T-cell (primary cell): ENCODE measurements at places on chromosomes 1 and 21. TPM values are rescaled to one million over a fixed set of nuclear protein-coding genes. Genes with fewer than 3 reads are reported as not detected.

The FBXO2 gene
- 5.3 TPM for total RNA-seq

The GRIK1 gene
- total RNA-seq: not detected

The OR10J1 gene
- total RNA-seq: not detected

The PTPN14 gene
- 0.33 TPM for total RNA-seq

The CTH gene
- 2.0 TPM for total RNA-seq

The CFAP141 gene
- not detected for total RNA-seq

The CLCNKB gene
- total RNA-seq: not detected

The ADCY10 gene
- total RNA-seq: 0.82 TPM

The SPRR2A gene
- total RNA-seq: not detected

The C1orf87 gene
- total RNA-seq: not detected

The NEK2 gene
- 0.16 TPM for total RNA-seq

GRCh38 chr1:40762144-40762923 lies 21.3 kb upstream of the KCNQ4 start:
- H3K27me3 ChIP-seq: no peaks in the 10 kb centered on the region
- DNase-seq: no peak
- H3K4me1 ChIP-seq: peaks cover 23% of the 10 kb centered on the region
- H3K27ac ChIP-seq: no peak overlapping the region
- peaks cover 86% of the 10 kb centered on the region for H3K36me3 ChIP-seq
- no peak overlapping the region for H3K4me3 ChIP-seq

GRCh38 chr21:34190576-34191321 lies 117.4 kb downstream of the MRPS6 start:
- H3K27me3 ChIP-seq: no peaks in the 10 kb centered on the region
- DNase-seq: no peak
- no peaks in the 10 kb centered on the region for H3K36me3 ChIP-seq
- no peak overlapping the region for H3K4me3 ChIP-seq
- peaks cover 5% of the 10 kb centered on the region for H3K4me1 ChIP-seq

- no peak overlapping the region for H3K4me3 ChIP-seq
- H3K36me3 ChIP-seq: no peaks in the 10 kb centered on the region
- peaks cover 7% of the 10 kb centered on the region for H3K4me1 ChIP-seq
- peaks cover 9% of the 10 kb centered on the region for H3K27me3 ChIP-seq
These were observed 3.0 kb upstream of the ADGRL2 start for GRCh38 chr1:81797701-81798100.

DNA sequence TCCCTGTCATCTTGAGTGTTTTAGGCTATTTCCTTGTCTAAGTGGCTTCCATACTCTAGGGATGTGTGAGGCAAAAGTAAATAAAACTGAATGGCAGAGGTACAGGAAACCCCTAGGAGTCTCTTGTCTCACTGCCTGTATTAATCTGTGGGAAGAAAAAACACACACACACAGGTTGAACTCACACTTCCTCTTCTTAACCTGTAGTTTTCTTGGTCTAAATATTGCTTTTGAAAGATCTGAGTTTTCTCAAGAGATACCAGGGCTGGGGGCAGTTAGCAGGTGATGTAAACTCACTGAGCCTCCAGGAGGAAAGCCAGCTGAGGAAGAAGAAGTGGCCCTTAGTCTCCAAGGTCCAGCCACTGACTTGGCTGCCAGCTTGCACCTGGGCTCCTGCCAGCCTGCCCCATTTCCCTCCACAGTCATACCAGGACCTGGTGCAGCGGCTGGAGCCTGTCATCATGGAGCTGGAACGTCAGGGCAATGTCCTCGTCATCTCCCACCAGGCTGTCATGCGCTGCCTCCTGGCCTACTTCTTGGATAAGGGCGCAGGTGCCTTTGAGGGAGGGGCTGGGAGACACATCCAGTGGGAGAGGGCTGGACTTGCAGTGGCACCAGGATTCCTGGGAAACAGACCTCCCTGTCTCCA lies 16.9 kb downstream of the PFKFB2 start:
- no peaks in the 10 kb centered on the region for H3K36me3 ChIP-seq
- H3K4me3 ChIP-seq: no peak overlapping the region
- H3K27me3 ChIP-seq: no peaks in the 10 kb centered on the region
- peaks cover 28% of the 10 kb centered on the region for H3K4me1 ChIP-seq
- H3K27ac ChIP-seq: no peak overlapping the region
- no peak for DNase-seq

DNA sequence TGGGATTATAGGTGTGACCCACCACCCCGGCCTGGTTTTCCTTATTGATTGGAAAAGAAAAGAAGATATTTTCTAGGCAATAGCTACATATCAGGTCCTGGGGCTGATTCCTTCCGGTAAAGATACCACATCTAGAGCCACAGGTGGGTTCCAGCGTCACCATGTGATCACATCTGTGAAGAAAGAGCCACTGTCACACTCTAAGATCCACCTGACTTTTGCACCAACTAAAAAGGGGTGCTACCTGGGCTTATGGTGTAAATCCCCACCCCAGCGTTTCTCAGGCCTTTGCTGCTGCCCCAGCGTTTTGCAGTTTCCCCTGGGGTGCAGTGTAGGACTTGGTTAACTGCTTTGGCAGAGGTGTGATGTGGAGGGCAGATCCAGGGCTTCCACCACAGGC lies 22.3 kb upstream of the PDE9A start:
- peaks cover 22% of the 10 kb centered on the region for H3K27me3 ChIP-seq
- H3K4me3 ChIP-seq: no peak overlapping the region
- peaks cover 2% of the 10 kb centered on the region for H3K4me1 ChIP-seq
- no peak overlapping the region for H3K27ac ChIP-seq
- H3K36me3 ChIP-seq: no peaks in the 10 kb centered on the region

- peaks cover 18% of the 10 kb centered on the region for H3K27me3 ChIP-seq
- H3K4me1 ChIP-seq: peaks cover 5% of the 10 kb centered on the region
- H3K27ac ChIP-seq: no peak overlapping the region
- H3K36me3 ChIP-seq: no peaks in the 10 kb centered on the region
- H3K4me3 ChIP-seq: no peak overlapping the region
These were observed 7.0 kb upstream of the ATF3 start for GRCh38 chr1:212601524-212601923.

GRCh38 chr21:41149199-41149598 lies 18.8 kb upstream of the BACE2 start:
- H3K4me1 ChIP-seq: no peaks in the 10 kb centered on the region
- H3K36me3 ChIP-seq: no peaks in the 10 kb centered on the region
- H3K4me3 ChIP-seq: no peak overlapping the region
- peaks cover 25% of the 10 kb centered on the region for H3K27me3 ChIP-seq
- DNase-seq: no peak
- H3K27ac ChIP-seq: no peak overlapping the region

DNA sequence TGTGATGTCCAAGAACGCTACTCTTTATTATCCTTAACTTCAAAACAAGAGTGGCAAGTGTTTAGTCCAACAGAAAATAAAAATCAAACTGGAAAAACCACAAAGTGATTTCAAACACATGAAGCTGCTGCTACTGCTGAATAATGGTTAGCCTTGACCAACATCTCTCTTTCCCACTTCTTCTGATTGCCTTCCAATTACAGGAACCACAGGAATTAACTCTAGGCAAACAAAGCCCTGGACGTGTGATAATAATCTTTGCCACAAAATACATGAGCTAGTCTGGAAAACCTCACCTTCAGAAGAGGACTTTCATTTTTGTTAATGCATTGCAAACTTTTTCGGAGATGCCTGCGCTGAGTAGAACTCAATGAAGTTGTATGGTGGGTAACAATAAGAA lies 48.6 kb upstream of the COL11A1 start:
- H3K4me3 ChIP-seq: no peak overlapping the region
- DNase-seq: no peak
- no peak overlapping the region for H3K27ac ChIP-seq
- H3K4me1 ChIP-seq: no peaks in the 10 kb centered on the region

- H3K36me3 ChIP-seq: no peaks in the 10 kb centered on the region
- H3K4me1 ChIP-seq: peaks cover 9% of the 10 kb centered on the region
- DNase-seq: peak; percentile 21
- no peaks in the 10 kb centered on the region for H3K27me3 ChIP-seq
- peak overlapping the region; percentile 73 for H3K27ac ChIP-seq
These were observed 957 bp downstream of the EPS15 start for GRCh38 chr1:51518033-51518585.

DNA sequence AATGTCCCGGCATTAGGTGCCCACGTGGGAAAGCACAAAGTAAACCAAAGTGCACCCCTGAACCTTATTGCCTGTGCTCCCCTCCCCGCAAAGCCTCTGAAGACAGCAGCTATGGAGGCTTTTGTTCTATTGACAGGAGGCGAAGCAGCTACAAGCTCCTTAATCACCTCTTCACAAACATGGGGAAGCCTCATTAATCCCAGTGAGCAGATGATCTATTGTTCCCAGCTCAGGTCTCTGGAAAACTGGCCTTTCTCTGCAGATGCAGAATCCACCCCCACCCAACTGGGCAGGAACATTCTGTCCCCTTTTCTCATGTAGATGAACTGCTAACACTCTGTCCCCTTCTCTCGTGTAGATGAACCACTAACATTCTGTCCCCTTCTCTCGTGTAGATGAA lies 190.5 kb upstream of the CSF3R start:
- peaks cover 22% of the 10 kb centered on the region for H3K27me3 ChIP-seq
- H3K4me1 ChIP-seq: no peaks in the 10 kb centered on the region
- no peak overlapping the region for H3K27ac ChIP-seq
- no peak overlapping the region for H3K4me3 ChIP-seq
- H3K36me3 ChIP-seq: no peaks in the 10 kb centered on the region

- H3K4me3 ChIP-seq: no peak overlapping the region
- H3K4me1 ChIP-seq: no peaks in the 10 kb centered on the region
- no peak for DNase-seq
- no peaks in the 10 kb centered on the region for H3K36me3 ChIP-seq
These were observed 106.0 kb downstream of the NTNG1 start for GRCh38 chr1:107246775-107247345.

DNA sequence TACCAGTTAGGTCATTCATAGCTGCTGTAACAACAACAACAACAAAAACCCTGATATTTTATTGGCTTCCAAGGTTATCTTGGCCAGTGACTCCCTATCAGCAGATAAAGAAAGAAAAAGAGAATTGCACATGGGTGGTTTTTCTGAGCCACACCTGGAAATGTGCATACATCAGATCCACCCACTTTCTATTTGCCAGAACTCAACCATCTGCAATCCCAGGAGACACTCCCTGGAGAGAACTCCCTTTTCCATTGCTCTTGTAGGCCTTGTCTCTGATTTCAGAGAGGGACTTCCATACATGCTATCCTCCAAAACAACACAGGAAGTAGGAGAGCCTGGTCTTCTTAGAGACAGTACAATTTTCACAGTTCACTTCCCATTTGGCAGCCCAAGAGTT lies 74.9 kb upstream of the ZC3H11B start:
- no peaks in the 10 kb centered on the region for H3K36me3 ChIP-seq
- no peaks in the 10 kb centered on the region for H3K4me1 ChIP-seq
- H3K4me3 ChIP-seq: no peak overlapping the region

- H3K4me3 ChIP-seq: no peak overlapping the region
- DNase-seq: no peak
- H3K27ac ChIP-seq: no peak overlapping the region
- peaks cover 7% of the 10 kb centered on the region for H3K36me3 ChIP-seq
These were observed 6.4 kb upstream of the CDK11B start for GRCh38 chr1:1664941-1665814.

GRCh38 chr21:45408801-45409261 lies 3.9 kb downstream of the COL18A1 start:
- no peaks in the 10 kb centered on the region for H3K36me3 ChIP-seq
- no peak overlapping the region for H3K4me3 ChIP-seq
- peaks cover 7% of the 10 kb centered on the region for H3K27me3 ChIP-seq
- DNase-seq: no peak

GRCh38 chr21:25569084-25569483 lies 38.2 kb downstream of the MRPL39 start:
- H3K36me3 ChIP-seq: no peaks in the 10 kb centered on the region
- DNase-seq: no peak
- H3K4me3 ChIP-seq: no peak overlapping the region

DNA sequence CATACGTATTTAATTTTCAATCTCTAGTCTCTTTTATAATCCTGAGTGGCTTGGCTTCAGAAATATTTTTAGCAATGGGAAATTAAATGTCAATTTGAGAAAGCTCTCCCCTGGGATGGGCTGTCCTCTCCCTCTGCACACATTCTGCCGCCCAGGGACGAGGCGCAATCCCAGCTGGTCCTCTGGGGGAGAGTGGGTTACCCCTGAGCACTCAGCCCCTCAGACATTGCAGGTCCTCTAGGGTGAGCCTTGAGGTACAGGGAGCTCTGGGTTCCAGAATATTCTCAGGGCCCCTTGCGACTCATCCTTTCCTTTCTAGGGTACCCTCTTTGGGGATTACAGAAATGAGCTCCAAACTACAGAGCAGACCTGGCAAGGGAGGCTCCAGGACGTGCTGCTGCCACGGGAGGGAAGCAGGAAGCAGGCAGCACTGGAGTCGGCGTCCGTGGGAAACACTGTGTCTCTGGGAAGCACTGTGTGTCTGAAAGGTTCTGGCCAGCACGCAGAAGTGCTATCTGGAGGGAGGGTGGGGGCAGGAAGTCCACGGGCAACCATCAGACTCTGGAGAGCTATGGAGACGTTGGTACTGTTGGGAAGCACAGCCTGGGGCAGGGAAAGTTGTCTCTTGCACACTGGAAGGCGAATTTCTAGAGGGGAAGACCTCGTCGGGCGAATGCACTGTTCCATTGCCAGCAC lies 343.3 kb upstream of the VAMP3 start:
- H3K36me3 ChIP-seq: no peaks in the 10 kb centered on the region
- no peaks in the 10 kb centered on the region for H3K4me1 ChIP-seq
- DNase-seq: no peak
- H3K27ac ChIP-seq: no peak overlapping the region

DNA sequence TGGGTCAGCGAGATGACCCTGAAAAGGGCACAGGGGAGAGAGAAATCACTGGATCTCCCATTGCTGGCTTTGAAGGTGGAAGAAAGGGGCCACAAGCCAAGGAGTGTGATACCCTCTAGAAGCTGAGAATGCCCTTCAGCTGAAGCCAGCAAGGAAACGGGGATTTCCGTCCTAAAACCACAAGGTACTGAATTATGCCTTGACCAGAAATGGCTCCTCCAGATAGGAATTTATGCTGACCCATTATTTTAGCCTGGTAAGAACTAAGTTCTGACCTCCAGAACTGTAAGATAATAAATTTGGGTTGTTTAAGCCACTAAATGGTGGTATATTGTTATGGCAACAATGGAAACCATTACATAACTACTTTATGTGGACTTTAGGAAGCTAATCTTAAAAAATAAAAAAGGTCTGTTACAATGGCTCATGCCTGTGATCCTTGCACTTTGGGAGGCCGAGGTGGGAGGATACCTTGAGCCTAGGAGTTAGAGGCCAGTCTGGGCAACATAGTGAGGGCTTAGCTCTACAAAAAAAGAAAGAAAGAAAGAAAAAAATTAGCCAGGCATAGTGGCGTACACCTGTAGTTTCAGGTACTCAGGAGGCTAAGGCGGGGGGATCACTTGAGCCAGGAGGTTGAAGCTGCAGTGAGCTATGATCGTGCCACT lies 3.6 kb upstream of the H6PD start:
- DNase-seq: no peak
- H3K27ac ChIP-seq: no peak overlapping the region
- peaks cover 8% of the 10 kb centered on the region for H3K27me3 ChIP-seq
- peaks cover 3% of the 10 kb centered on the region for H3K4me1 ChIP-seq

- H3K27ac ChIP-seq: no peak overlapping the region
- no peaks in the 10 kb centered on the region for H3K36me3 ChIP-seq
- DNase-seq: peak; percentile 42
- H3K27me3 ChIP-seq: peaks cover 20% of the 10 kb centered on the region
- no peak overlapping the region for H3K4me3 ChIP-seq
These were observed 3.9 kb upstream of the NUAK2 start for GRCh38 chr1:205325334-205325884.

GRCh38 chr1:240599299-240599698 lies 12.7 kb downstream of the GREM2 start:
- DNase-seq: no peak
- no peaks in the 10 kb centered on the region for H3K27me3 ChIP-seq
- no peak overlapping the region for H3K27ac ChIP-seq
- no peak overlapping the region for H3K4me3 ChIP-seq
- H3K4me1 ChIP-seq: no peaks in the 10 kb centered on the region
